Stimulated activated CD8-positive, alpha-beta memory T cell treated with anti-CD3 and anti-CD28 coated beads, Interleukin-7, amount 100 ng/mL, for 1 hour (primary cell): ENCODE measurements at places on chromosomes 5 and 9.

GRCh38 chr9:38439291-38439915 is 15.1 kb upstream of the IGFBPL1 start:
- DNase-seq = no peak

DNA sequence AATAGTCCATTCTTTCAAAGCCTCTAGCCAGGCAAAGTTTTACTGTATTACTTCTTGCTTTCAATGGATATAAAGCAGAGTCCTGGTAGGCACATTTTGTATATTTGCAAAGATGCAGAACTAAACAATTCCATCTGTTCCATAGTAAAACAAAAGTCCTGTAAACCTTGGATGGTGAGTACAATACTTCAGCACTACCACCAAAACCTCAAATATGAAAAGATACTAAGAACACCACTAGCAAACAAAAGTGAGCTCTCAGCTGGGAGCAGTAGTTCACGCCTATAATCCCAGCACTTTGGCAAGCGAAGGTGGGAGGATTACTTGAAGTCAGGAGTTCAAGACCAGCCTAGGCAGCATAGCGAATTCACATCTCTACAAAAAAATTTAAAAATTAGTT is 195.0 kb downstream of the MSX2 start:
- DNase-seq = no peak

DNA sequence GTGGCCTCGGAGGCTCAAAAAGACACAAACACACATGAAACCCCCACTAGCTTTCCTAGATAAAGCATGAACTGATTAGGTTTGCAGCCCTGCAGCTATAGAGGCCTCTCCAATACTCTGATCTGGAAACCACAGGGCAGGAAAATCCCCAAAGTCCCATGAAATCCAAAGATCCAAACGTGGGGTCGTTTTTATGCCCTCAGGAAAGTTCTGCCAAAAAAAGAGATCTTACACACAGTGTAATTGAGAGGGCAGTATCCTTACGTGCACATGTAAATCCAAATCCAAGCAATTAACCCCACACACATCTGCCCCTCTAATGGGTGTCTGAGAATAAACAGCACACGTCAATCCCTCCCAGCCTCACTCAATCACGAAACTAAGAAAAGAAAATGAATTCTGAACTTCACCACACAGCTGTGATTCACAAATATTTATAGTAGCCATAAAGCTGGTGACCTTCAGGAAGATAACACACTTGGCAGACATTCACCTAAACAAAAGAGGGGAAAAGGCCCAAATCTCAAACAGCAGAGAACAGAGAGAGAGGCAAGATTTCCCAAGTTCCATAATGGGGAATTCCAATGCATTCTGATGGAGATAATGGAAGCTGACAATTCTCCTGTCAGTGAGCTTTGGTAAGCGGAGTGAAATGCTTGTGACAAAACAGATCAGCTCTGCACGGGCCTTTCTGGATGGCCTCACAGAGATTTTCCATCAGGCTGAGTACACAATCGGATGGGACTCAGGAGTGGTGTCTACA is 114.2 kb downstream of the SEMA5A start:
- no peak for DNase-seq

GRCh38 chr9:8961186-8961851 is 1161.7 kb upstream of the DMAC1 start:
- DNase-seq = no peak

GRCh38 chr9:130872912-130873503 is 23.6 kb downstream of the QRFP start:
- DNase-seq = no peak

DNA sequence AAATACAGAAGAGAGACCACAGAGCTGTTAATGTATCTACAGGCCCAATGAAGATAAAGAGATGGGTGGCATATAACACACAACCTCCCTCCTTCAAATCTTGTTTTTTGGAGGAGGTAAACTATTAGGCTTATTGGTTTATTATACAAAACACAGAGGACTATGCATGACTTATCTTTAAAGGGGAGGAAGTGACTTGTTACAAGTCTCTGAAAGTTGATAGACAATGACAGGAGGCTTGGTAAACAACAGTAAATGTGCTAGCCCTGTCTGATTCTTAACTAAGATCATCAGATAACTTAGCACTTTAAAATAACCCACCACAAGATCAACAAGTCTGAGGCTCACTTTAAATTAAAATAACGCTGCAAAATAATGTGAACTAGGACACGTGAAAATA is 219.0 kb downstream of the MLLT3 start:
- no peak for DNase-seq
